Memory B cell (primary cell): ENCODE measurements at places on chromosomes 5 and 9.

DNA sequence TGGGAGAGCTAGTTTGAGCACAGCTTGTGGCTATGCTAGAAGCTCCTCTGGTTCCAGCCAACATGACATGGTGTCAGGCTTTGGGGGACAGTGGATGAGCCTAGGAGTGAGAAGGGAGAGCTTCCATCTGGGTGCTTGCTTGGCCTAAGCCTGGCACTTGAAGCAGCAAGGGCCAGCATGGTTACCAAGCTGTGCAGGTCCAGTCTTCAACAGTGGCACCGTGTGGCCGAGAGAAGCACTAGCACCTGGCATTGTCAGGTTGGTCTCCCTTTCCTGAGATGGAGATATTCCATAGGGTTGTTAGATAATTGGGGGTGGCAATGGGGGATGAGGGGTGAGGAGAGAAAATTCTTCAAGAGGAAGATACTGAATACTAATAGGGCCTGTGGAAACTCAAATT, 261.9 kb downstream of the PBX3 start:
- no peak for DNase-seq

- no peak for DNase-seq
These were observed 51.1 kb downstream of the MAST4 start for GRCh38 chr5:66647146-66647856.

GRCh38 chr9:111068383-111068730, 30.1 kb upstream of the LPAR1 start:
- no peak for DNase-seq

DNA sequence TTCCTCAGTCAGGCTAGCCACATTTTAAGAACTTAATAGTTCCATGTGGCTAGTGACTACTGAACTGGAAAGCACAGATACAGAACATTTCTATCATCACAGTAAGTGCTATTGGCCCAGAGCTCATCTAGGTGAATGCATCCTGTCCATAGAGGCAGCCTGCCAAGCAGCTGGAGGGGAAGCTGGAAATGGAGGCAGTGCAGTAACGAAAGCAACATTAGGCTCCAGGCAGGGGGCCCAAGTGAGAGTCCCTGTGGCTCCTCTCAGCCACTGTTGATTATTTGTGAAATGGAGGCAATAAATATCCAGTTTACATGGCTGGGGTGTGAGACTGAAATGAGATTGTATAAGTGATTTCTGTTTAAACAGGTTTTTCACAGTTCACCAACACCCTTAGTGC, 227.2 kb upstream of the KLF9 start:
- no peak for DNase-seq

DNA sequence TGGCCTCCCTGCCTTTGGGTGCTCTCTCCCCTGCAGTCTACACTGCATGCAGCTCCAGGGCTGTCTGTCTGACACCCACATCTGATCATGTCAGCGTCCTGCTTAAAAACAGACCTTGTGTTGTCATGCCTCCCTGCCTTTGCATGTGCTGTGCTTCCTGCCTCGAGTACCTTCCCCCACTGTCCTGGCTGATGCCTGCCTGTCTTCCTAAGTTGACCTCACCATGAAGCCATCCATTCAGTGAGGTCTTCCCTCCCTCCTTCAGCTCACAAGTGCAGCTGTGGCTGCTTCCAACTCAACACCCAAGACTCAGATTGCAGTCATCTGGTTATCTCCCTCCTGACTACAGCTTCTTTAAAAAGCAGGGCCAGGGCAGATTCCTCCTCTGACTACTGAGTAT, 5.5 kb downstream of the ANGPTL2 start:
- DNase-seq, result no peak

DNA sequence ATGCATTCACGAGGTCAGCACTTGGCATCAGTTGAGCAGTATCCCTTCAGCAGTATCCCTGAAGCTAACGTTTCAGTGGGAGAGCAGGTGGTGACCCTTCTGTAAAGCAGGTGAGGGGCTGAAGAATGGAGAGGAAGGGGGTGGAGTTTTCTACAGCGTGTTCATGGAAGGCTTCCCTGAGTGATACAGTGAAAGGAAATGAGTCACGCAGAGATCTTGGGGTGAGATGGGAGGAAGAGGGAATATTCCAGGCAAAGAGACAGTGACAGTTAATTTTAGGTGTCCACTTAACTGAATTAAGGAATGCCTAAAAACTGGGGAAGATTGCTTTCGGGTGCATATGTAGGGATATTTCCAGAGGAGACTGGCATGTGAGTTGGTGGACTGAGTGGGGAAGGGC, 25.7 kb downstream of the TAS2R1 start:
- no peak for DNase-seq

- no peak for DNase-seq
These were observed 58.0 kb downstream of the PLAC8L1 start for GRCh38 chr5:146047396-146047795.

DNA sequence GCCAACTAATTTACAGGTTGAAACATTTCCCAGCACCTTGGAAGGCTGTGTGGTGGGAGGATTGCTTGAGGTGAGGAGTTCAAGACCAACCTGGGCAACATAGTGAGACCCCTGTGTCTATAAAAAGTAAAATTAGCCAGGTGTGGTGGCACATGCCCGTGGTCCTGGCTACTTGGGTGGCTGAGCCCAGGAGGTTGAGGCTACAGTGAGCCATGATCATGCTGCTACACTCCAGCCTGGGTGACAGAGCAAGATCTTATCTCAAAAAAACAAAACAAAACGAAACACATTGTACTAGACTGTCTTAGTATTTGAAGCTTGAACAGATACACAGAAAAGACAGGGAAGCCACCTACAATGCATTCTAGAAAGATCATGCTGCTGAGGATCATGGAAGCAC, 2.8 kb upstream of the HSDL2 start:
- DNase-seq, result no peak
